Amniotic stem cell (primary cell): ENCODE measurements at places on chromosomes 1 and 21.

DNA sequence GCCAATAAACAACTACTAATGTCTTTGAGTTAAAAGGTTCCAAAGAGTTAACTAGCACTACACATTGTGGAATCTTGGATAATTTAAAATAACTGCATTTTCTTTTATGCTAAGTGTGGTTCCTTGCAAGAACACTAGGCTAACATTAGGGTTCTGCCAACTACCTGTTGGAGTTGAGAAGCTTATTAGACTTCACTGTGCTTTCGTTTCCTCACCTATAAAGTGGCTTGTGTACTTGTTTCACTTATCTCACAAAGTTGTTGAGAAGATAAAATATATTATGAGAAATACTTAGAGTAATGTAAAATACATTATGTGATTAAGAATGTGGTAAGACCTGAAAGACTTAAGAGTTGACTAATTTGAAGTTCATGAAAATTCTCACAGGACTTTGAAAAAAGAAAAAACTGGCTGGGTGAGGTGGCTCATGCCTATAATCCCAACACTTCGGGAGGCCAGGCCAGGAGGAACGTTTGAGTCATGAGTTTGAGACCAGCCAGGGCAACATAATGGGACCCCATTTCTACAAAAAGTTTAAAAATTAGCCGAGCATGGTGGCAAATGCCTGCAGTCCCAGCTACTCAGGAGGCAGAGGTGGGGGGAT is 5.6 kb upstream of the RRAGC start:
- no peak for DNase-seq

- no peak for DNase-seq
Measured at GRCh38 chr1:194929357-194929756, 1678.9 kb downstream of the KCNT2 start.

- no peak for DNase-seq
Measured at GRCh38 chr1:155261493-155261851, 688 bp downstream of the SCAMP3 start.

GRCh38 chr1:33081554-33082305 is 777 bp downstream of the AZIN2 start:
- no peak for DNase-seq

DNA sequence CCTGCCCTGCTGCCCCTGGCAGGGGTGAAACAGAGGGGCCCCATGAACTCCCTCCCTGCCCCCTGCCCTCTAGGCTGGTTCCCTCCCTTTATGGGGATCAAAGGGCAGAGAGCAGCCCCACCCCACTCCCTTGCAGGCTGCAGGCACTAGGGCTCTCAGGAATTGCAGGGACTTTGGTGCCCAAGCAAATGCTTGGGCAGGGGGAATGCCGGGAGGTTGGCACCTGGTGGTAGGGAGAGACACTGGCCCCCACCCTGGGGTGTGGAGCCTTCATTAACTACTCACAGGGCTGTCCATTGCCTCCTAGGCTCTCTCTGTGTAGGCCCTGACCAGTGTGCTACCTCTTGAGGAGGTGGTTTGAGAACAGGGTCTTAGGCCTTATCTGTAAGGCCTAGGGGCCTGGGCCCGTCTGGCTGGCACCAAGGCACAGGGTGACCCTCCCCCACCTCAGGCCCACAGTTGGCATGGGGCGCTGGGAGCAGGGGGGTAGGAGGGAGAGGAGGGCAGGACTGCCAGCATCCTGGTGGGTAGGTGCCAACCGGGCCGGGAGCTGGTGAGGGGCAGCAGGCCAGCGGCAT is 4.7 kb downstream of the ZBTB7B start:
- DNase-seq: no peak

- DNase-seq: no peak
Measured at GRCh38 chr1:99652881-99653281, 7.0 kb downstream of the PALMD start.
